Right ventricle myocardium inferior (tissue), 1 donor: ENCODE measurements at places on chromosomes 7 and 10.

DNA sequence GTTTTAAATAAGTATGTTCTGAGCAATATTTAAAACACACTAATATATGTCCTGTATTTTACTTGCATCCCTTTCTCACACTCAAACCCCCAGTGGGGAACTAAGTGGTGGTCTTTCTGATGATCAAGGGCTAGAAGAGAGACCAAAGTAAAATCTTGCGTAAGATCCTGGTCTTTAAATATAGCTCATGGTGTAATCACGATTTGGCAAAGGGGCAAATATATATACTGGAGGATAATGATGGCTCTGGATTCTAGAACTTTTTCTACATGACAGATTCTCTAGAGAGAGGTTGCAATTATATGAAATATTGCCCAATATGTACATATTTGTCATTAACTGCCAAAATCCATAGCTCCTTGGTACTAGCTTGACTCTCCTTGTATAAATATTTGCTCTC lies 438.3 kb downstream of the NXPH1 start:
- DNase-seq, result no peak

DNA sequence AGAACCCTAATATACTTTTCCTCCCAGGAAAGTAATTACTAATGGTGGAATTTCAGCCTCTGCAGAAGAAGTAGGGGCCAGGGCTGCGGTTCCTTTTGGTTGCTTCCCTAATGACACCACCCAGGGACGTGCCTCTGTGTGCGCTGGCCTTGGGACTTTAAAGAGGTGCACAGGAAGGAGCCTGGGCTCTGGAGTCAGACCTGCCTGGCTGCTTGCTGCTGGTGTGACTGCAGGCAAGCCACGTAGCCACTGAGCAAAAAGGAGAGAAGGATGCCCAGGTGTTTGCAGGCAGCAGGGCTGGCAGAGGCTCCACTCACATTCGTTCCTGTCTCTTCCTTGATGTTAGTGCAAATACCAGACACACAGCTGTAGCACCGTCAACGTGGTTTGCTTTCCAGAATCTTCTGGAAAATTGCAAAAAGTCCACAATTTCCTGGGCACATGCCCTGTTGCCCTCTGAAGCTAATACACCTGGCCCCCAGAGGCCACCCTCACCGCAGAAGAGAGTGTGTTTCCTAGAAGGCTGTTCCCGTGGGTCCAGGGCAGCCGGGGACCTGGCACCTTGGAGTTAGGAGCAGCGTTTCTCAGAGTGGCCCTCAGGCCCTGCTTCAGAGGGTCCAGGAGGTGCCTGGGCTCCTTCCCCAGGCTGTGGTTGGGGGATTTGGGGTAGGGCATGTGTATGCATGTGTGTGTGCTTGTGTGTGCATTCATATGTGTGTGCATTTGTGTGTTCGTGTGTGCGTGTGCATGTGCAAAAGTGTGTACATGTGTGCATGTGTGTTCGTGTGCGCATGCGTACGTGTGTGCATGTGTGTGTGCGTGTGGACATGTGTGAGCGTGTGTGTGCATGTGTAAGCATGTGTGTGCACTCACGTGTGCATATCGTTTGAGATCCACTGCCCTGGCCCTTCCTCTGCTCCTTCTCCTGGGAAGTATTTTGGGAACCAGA lies 12.8 kb upstream of the PRKAG2 start:
- no peak for DNase-seq

DNA sequence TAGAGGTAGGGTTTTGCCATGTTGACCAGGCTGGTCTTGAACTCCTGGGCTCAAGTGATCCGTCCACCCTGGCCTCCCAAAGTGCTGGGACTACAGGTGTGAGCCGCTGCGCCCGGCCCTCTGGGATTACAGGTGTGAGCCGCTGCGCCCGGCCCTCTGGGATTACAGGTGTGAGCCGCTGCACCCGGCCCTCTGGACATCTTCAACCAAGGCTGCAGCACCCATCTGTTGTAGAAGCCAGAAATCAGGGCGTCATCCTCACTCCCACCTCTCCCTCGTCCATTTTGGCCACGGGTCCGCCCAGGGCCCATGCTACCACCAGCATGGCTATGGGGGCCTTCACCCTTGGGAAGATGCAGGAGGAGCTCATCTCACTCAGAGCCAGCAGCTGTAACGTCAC lies 38.5 kb upstream of the EBF3 start:
- no peak for DNase-seq

DNA sequence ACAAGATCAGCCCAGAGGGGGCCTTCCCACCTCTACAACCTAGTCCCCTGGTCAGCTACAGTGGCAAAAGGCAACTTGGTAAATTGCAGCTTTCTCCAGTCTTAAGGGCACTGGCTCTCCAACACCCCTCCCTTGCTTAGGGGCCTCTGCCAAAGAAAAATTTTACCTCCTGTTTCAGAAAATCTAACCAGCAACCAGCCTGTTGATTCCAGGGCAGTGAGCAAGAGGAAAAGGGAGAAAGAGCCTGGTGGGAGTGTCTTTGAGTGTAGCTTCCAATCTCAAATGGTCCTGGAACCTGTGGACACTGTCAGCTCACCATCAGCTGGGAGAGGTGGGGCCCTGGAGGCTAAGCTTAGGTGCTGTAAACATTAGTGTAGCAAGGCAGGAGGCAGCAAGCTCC lies 22.9 kb downstream of the ACTR1A start:
- no peak for DNase-seq

- DNase-seq, result no peak
These were observed 311.3 kb downstream of the TCERG1L start for GRCh38 chr10:131000244-131000643.

- DNase-seq, result no peak
These were observed 22.4 kb downstream of the UBTD1 start for GRCh38 chr10:97520978-97521761.
